Right atrium auricular region (tissue), 2 donors: ENCODE measurements at places on chromosomes 6 and 20. TPM values are rescaled to one million over a fixed set of nuclear protein-coding genes. Genes with fewer than 3 reads are reported as not detected.

The CTCFL gene
- not detected for total RNA-seq

The BAK1 gene
- total RNA-seq, result 6.5 TPM

DNA sequence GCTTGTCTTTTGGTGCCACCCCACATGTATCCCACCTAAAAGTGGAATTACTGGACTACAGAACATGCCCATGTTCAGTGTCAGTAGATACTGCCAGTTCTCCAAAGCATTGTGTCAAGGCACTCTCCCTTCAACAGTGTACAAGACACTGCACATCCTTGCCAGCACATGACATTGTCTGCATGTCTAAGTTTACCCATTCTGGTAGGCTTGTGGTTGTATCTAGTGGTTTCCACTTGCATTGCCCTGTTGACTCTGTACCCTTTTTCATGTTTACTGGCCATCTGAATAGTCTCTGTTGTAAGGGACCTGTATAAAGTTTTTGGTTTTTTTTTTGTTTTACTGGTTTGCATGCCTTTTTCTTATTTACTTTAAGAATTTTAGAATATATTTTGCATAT, 222.4 kb upstream of the CNR1 start:
- no peak for DNase-seq

DNA sequence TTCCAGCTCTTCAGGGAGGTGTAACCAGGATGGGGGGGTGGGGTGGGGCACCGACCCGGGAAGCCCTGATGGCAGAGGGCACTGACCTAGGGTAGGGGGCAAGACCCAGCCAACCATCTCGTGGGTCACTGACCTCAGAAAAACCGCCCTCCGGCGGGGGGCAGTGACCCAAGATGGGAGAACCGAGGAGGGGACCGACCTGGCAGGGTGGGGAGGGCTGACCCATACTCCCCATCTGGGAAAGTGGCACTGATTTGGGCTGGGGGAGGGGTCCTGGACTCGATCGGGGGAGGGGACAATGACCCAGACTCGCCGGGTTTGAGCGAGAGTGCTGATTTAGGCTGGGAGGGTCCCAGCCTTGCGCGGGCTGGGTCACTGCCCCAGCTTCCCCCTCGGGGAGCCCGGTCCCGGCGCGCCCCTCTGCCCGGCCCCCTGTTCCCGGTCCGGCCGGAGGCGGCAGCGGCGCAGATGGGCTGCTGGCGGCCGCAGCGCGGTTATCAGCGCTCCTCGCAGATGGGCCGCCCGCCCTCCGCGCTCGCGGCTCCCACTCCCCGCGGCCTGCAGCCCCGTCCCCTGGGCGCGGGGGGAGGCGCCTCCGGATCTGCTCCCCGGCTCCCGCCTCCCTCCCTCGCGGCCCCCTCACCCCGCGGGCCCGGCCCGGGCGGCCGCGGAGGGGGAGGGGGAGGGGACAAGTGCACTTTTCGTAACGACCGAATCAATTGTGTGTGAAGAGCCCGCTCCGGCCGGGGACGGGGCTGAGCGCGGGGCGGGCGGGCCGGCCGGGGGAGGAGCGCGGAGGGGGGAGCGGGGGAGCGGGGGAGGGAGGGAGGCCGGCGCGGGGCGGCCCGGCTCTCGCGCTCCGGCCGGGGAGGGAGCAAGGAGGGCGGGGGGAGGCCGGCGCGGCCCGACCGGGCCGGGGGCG, 2.2 kb downstream of the NOL4L start:
- no peak for DNase-seq

GRCh38 chr6:169618526-169619490, 83.0 kb downstream of the WDR27 start:
- no peak for DNase-seq

GRCh38 chr6:167275436-167275835, 15.7 kb upstream of the UNC93A start:
- DNase-seq, result peak; percentile 40

GRCh38 chr20:36004045-36004444, 35.7 kb downstream of the CNBD2 start:
- no peak for DNase-seq

- no peak for DNase-seq
Measured at GRCh38 chr6:56909115-56909907, 45.6 kb upstream of the BEND6 start.

- no peak for DNase-seq
Measured at GRCh38 chr20:5153612-5154542, 27.1 kb downstream of the CDS2 start.
